Gastroesophageal sphincter (tissue), 4 donors: ENCODE measurements at places on chromosomes 11 and 22. TPM values are rescaled to one million over a fixed set of nuclear protein-coding genes. Genes with fewer than 3 reads are reported as not detected.

HBB gene
- total RNA-seq, result 148 TPM

MYBPC3 gene
- total RNA-seq, result 0.13 TPM

C1QTNF4 gene
- 2.3 TPM for total RNA-seq

KLHDC7B gene
- 0.27 TPM for total RNA-seq

GTSE1 gene
- total RNA-seq, result 0.20 TPM

SLC17A6 gene
- not detected for total RNA-seq

ISX gene
- total RNA-seq, result not detected

HBE1 gene
- total RNA-seq, result not detected

TAF10 gene
- total RNA-seq, result 41.1 TPM

NAV2 gene
- total RNA-seq, result 57.1 TPM

TESMIN gene
- total RNA-seq, result 0.54 TPM

TMEM191B gene
- 3.8 TPM for total RNA-seq

GDPD4 gene
- not detected for total RNA-seq

SELENOM gene
- 1,536 TPM for total RNA-seq

MS4A15 gene
- total RNA-seq, result not detected

NRGN gene
- total RNA-seq, result 0.66 TPM

INS gene
- not detected for total RNA-seq

OR5B17 gene
- not detected for total RNA-seq

PLA2G3 gene
- 0.22 TPM for total RNA-seq

DCHS1 gene
- 22.2 TPM for total RNA-seq

RAG2 gene
- not detected for total RNA-seq

MRGPRF gene
- total RNA-seq, result 178 TPM

OR5P2 gene
- total RNA-seq, result not detected

WNT11 gene
- 3.3 TPM for total RNA-seq

DNAJC4 gene
- 28.7 TPM for total RNA-seq

RAB38 gene
- not detected for total RNA-seq
